Gastrocnemius medialis (tissue), 4 donors: ENCODE measurements at places on chromosomes 16 and 17.

- no peak overlapping the region for H3K27ac ChIP-seq
- no peak overlapping the region for H3K4me3 ChIP-seq
- H3K36me3 ChIP-seq = no peaks in the 10 kb centered on the region
- H3K27me3 ChIP-seq = no peaks in the 10 kb centered on the region
- no peak for DNase-seq
Observed at GRCh38 chr16:11384956-11385586, 39.8 kb downstream of the RMI2 start.

DNA sequence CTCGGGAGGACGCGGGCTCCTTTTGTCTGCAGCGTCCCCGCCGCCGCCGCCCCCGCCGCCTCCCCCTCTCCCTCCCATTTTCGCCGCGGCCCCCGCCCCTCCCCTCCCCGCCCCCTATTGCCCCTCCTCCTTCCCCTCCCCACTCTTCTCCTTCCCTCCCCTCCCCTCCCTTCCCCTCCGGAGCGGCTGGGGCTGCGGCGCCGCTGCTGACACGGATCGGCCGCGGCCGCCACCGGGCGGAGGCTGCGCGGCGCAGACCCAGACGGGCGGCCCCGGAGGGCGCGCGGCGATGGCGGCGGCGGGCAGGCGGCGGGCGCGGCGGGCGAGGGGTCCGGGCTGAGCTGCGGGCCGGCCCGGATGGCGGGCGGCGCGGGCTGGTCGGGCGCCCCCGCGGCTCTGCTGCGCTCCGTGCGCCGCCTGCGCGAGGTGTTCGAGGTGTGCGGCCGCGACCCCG lies at the start of gene RAB11FIP4:
RAB11FIP4 (plus strand) TSS at position 180 of the 454 bp plus-strand sequence; CDS start at position 358, 178 bp downstream.
- DNase-seq = no peak
- H3K4me1 ChIP-seq = no peaks in the 10 kb centered on the region
- H3K27ac ChIP-seq = no peak within 1 kb of the TSS
- peak within 1 kb of the TSS; percentile 28 for H3K4me3 ChIP-seq
- H3K36me3 ChIP-seq = no peaks in the 10 kb centered on the region

DNA sequence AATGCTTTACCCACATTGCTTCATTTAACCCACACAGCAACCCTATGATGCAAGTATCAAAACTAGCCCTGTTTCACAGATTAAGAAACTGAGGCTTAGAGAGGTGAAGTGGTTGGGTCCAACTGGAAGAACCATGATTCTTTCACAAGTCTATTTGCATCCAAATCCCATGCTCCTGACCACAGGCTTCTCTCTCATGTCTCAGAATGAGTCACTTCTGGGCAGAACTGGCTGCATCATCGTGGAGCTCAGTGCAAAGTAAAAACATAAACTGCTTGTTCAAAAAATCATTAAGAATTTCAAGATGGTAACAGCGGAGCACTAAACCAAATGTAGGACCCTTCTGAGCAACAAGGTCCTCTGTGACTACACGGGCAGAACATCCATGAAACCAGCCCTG lies 20.2 kb upstream of the CES1 start:
- H3K36me3 ChIP-seq = no peaks in the 10 kb centered on the region
- no peak overlapping the region for H3K27ac ChIP-seq
- H3K4me3 ChIP-seq = no peak overlapping the region
- H3K4me1 ChIP-seq = no peaks in the 10 kb centered on the region
- DNase-seq = no peak
- H3K27me3 ChIP-seq = peaks cover 8% of the 10 kb centered on the region

- no peaks in the 10 kb centered on the region for H3K36me3 ChIP-seq
- no peaks in the 10 kb centered on the region for H3K27me3 ChIP-seq
- DNase-seq = no peak
- H3K4me3 ChIP-seq = no peak overlapping the region
Observed at GRCh38 chr16:81630635-81631031, 148.5 kb upstream of the PLCG2 start.

DNA sequence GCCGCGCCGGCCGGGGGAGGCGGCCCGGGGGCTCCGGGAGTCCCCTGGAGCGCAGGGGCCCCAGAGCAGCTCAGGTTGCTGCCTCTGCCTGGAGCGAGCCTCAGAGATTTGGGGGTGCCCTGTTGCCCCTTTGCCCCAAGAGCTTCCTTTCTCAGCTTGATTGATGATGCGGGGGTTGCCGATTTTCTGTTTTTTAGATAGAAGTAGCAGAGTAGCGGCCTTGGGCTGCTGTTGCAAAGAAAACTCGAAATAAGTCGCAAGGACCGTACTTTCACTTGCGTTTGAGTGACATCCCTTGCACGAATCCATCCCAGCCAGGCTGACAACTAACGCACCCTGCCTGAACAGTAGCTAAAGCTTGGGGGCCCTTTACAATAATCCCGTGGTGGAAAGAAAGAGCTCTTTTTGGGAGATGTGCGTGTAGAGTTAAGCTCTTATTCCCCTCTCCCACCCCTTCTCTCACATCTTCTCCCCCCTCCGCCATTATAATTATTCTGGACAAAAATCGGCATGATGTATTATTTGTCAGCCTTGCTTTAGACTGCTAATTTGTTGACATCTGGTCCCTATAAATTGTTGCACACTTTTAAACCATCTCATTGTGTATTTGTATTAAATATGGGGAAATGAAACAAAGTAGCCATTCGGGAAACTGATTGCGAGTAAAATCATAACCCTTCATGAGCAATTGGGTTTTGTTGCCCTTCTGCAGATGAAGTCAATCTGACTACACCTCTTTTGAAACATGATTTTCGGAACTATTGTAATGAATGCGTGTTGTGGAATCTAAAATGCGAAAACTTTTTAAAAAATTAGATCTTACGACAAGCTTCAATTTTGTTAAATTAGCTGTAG lies 873 bp downstream of the USP10 start:
- peaks cover 28% of the 10 kb centered on the region for H3K4me1 ChIP-seq
- no peaks in the 10 kb centered on the region for H3K27me3 ChIP-seq
- H3K4me3 ChIP-seq = peak overlapping the region; percentile 67
- peak overlapping the region; percentile 92 for H3K27ac ChIP-seq
- DNase-seq = no peak
- H3K36me3 ChIP-seq = no peaks in the 10 kb centered on the region

- peaks cover 10% of the 10 kb centered on the region for H3K4me1 ChIP-seq
- no peaks in the 10 kb centered on the region for H3K27me3 ChIP-seq
- no peak overlapping the region for H3K27ac ChIP-seq
- no peaks in the 10 kb centered on the region for H3K36me3 ChIP-seq
- DNase-seq = no peak
Observed at GRCh38 chr16:69169051-69169450, 17.9 kb upstream of the SNTB2 start.

- no peak overlapping the region for H3K4me3 ChIP-seq
- no peaks in the 10 kb centered on the region for H3K27me3 ChIP-seq
- H3K27ac ChIP-seq = no peak overlapping the region
Observed at GRCh38 chr16:82396509-82396908, 226.5 kb upstream of the MPHOSPH6 start.

DNA sequence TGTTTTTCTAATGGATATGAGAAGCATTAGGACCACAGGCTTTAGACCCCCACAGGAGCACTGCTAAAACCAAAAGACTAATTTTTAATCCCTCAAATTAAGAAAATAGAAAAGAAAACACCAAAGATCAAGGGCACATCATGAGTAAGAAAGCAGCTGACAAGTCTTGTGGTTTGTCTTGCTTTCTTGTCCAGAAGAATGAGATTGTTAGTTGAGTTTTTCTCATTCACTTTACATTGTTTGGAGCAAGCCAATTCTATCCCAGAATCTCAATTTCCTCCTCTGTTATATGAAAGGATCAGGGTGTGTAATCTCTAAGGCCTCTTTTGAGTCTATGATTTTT lies 899.0 kb downstream of the KCNJ2 start:
- no peaks in the 10 kb centered on the region for H3K27me3 ChIP-seq
- no peak overlapping the region for H3K4me3 ChIP-seq
- no peaks in the 10 kb centered on the region for H3K36me3 ChIP-seq

DNA sequence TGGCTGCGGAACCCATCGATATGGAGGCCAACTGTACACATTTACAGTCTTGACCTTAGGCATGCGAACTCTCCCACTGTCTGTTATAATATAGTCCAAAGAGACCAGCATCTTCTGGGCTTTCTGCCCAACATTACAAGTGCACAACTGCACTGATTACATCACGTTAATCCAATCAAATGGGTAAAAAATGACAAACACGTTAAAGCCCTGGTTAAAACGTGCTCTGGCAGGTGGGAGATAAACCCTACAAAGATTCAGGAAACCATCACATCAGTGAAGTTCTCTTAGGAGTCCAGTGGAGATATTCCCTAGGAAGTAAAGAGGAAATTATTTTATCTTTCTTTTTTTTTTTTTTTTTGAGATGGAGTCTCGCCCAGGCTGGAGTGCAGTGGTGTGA lies 23.7 kb upstream of the XYLT2 start:
- H3K4me1 ChIP-seq = peaks cover 7% of the 10 kb centered on the region
- H3K27me3 ChIP-seq = no peaks in the 10 kb centered on the region
- H3K36me3 ChIP-seq = no peaks in the 10 kb centered on the region
- H3K27ac ChIP-seq = no peak overlapping the region
- no peak for DNase-seq

DNA sequence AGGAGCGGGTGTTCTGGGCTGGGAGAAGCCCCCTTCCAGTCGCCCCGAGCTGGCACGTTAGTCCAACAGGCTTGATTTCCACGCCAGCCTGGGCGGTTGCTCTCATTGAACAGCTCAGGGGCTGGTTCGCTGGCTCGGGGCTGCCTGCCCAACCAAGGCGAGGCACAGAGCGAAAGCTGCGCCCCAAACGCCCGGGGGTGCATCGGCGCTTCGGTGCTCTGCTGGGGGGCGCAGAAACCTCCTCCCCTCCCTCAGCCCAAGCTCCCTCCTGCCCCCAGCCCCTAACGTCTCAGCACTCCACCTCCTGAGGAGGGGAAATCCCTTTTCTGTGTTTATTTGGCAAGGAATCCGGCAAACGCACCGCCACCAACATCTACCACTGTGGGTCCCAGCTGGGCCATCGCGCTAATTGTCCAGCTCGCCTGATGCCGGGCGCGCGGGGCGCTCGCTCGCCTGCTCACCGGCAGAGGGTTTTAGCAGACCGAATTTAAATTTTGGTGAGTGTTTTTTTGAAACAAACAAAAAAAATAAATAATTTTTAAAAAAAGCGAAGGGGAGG lies 29.5 kb upstream of the RBFOX1 start:
- no peak for DNase-seq
- peaks cover 4% of the 10 kb centered on the region for H3K27me3 ChIP-seq
- peaks cover 16% of the 10 kb centered on the region for H3K4me1 ChIP-seq
- H3K27ac ChIP-seq = no peak overlapping the region

- peak overlapping the region; percentile 84 for H3K4me3 ChIP-seq
- H3K27ac ChIP-seq = peak overlapping the region; percentile 79
Observed at GRCh38 chr17:60134396-60135150, 15.2 kb upstream of the CA4 start.

DNA sequence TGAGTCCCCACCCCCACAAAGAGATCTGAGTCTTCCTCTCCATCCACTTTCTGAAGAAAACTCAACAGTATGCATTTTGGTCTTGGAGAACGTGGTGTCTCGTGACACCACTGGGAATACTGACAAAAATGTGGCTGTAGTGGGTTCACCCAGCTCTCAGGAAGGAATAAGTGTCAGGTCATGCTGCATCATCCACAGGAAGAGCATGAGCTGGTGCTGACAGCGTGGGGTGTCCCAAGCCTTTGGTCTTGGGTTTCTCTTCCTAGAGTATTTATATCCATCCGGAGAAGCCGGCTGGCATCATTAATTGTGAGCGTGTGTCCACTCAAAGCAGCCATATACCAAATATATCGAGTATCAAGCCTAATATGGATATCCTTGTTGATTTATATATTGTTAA lies 55.9 kb downstream of the C17orf67 start:
- H3K4me1 ChIP-seq = peaks cover 21% of the 10 kb centered on the region
- H3K4me3 ChIP-seq = no peak overlapping the region
- no peak for DNase-seq
- H3K27ac ChIP-seq = no peak overlapping the region
- no peaks in the 10 kb centered on the region for H3K36me3 ChIP-seq

DNA sequence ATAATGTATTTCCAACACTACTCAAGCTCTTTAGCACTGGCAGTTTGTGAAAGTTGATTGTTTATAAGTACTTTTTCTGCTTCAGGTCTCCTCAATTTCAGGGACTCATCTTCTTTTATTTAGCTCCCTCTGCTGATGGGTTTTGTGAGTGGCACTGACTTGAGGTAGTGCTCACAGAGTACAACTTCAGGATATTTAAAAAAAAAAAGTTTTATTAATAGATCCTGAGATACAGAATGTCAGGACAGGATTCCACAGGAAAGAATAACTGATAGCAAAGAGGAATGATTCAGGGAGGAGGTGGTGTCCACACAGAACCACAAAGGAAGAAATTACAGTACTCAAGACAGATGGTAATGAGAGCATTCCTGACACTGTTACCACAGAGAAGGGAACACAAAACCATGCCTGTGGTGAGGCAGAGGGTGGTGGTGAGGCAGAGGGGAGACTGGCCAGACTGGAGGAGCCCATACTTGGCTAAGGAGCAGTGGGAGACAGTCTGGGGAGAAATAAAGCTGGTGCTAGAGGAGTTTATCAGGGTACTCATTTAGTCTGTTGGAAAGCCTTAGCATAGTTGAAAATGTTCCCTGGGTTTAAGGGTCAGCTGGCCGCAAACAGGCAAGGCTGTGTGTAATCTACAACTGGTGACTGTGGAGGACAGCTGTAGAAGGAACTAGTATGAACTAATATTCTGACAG lies 63.7 kb downstream of the SPAG9 start:
- H3K4me1 ChIP-seq = peaks cover 34% of the 10 kb centered on the region
- peak; percentile 14 for DNase-seq
- peak overlapping the region; percentile 74 for H3K27ac ChIP-seq
- H3K27me3 ChIP-seq = no peaks in the 10 kb centered on the region
- no peak overlapping the region for H3K4me3 ChIP-seq

DNA sequence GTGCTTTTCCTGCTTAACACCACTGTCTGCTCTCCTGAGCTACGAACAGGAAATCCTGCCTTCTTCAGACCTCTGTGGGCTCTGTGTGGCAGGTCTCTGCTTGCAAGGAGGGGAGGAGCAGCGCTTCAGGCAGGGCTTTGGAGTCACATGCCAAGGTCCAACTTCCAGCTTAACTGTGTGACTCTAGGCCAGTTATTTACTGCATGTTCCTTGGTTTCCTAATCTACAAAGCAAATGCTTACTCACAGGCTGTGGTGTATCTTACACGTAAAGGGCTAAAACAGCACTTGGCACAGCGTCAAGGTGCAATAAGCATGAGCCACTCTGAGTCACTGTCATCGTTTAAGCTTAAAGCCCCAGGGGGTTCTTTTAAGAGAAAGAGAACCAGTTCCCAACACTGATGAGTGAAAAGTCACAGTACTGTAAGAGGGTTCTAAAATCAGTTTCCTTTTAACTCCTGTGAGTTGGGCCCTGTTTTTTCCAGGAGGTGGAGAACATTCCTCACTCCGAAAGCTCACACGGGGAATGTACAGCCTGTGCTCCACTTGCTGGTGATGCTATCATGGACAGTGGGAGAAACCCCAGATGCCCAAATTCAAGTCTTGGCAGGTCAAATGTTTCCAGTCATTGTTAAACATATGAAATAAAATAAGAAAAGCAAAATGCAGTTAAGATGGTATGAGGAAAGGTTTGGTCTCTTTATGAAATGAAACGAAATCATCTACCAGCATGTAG lies 54.1 kb upstream of the BCAR1 start:
- peaks cover 27% of the 10 kb centered on the region for H3K4me1 ChIP-seq
- peak overlapping the region; percentile 21 for H3K4me3 ChIP-seq
- DNase-seq = peak; percentile 95
- no peaks in the 10 kb centered on the region for H3K27me3 ChIP-seq
- H3K27ac ChIP-seq = peak overlapping the region; percentile 86
- H3K36me3 ChIP-seq = no peaks in the 10 kb centered on the region
